RPMI7951 (cell line): ENCODE measurements at places on chromosomes 1 and 21. TPM values are rescaled to one million over a fixed set of nuclear protein-coding genes. Genes with fewer than 3 reads are reported as not detected.

- no peak for DNase-seq
These were observed 6.6 kb upstream of the TMEM51 start for GRCh38 chr1:15146971-15147376.

DNA sequence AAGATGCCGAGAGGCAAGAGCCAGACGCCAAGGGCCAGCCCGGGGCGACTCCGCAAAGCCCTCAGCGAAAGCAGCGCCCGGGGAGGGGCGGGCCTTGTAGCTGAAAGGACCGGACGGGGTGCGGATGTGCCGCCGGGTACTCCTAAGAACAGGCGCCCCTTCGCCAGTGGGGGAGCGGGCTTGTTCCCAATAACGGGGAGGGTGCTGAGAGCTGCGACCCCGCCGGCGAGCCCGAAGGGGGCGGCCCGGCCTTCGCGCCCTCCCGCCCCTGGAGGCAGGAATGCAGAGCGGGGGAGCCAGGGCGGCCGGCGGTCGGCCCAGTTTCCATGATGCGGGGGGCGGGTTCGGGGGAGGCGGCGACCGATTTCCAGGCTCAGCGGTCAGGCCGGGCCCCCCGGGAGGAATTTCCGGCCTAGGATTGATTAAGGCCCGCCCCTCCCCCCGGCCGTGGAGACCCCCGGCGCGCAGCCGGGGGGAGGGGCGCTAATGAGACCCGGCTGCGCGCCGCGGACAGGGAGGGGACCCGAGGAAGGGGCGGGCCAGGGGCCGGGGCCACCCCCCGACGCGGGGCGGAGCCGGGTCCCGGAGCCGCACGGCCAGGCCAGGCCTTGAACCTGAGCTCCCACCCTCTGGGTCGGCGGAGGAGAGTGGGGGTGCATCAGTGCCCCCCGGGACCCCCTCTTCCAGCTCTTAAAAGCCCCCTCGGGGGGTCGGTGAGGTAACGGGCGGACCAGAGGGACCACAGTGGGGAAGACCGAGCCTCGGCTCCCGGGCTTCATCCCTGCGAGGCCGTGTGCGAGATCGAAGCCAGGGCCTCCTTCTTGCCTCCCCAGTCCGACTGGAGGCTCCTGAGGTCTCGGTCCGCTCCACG is 898 bp upstream of the TMEM200B start:
- peak; percentile 70 for DNase-seq

- peak; percentile 81 for DNase-seq
These were observed 6.1 kb upstream of the IGFN1 start for GRCh38 chr1:201184307-201185122.

GRCh38 chr21:37843191-37843590 is 73.1 kb downstream of the KCNJ6 start:
- DNase-seq, result no peak

DNA sequence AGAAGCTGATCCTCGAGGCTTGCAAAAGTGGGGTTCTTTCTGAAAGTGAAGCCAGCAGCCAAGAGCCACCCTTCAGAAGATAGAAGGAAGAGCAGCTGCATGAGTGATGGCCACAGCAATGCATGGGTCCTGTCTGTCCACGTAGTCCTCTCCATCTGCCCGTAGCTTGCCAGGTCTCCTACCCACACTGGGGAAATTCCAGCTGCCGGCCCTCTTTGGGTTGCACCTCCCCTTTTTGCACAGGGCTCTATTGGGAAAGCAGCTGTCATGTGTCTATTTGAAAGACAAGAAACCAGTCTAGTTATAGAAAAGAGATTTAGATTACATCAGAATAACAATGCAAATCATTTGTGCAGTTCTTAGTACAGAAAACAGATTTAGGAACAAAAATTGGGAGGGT is 204.4 kb downstream of the GIPC2 start:
- peak; percentile 68 for DNase-seq

The ZNF670 gene
- total RNA-seq, result 6.0 and 6.5 TPM in 2 replicates

- peak; percentile 57 for DNase-seq
These were observed 102.2 kb downstream of the NTMT2 start for GRCh38 chr1:170247751-170248521.

DNA sequence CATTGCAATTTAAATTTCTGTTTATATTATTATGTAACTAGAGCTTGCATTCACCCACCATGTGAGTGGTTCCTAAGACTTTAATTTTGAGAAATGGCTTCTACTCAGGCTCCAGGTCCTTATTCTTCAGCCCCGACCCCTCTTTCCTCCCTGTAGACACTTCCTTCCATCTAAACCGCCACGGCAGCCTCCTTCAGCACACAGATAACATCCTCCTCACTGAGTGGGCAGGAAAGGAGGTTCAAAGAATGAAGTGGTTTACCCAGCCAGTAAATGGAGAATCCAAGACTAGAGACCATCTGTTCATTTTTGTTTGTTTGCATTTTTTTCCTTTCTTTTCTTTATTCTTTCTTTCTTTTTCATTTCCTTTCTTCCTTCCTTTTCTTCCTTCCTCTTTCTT is 37.1 kb upstream of the SOD1 start:
- DNase-seq, result no peak

DNA sequence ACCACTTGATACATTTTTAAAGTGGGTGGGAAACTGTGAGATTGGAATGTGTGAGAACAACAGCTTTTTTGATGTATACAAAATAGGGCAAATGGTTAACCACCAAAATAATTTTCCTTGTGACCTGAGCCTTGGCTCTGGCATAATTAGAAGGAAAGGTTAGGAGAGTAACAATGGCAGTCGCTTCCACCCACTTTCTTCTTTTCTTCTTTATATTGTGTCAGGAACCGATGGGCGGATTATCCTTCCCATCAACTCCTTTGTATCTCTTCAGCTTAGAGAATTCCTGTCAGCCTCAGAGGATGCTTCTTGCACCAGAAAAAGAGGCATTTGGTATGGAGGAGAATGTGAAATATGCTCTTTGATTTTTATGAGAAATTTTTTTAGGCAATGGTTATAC is 90.6 kb downstream of the SDCCAG8 start:
- DNase-seq, result no peak

GRCh38 chr1:210691039-210691610 is 362.4 kb downstream of the HHAT start:
- DNase-seq, result no peak

- no peak for DNase-seq
These were observed 21.4 kb downstream of the CLIC6 start for GRCh38 chr21:34690041-34690792.

DNA sequence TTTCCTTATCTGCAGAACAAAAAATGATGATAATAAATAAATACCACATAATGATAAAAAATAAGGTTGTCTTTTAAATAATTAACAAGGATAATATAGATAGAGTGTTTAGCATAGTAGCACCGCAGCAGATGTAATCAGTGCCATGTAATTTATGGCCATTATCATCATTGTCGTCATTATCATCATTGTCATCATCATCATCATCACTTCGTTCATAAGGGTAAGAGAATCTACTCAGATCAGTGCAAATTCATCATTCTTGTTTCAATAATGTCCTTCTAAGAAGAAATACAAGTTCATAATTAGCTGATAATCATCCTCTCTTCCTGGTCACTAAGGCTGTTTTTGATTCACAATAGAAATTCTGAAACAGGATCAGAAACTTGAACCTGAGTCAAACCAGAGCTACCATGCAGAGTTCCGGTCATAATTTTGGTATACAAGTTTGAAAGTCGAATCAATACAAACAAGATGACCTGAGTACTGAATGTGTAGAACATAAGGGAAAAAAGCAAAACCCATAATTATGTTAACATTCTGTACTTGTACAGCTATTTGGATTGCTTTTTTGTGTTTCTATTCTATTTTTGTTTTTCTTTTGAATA is 172.0 kb downstream of the LRRC40 start:
- DNase-seq, result no peak
